ENCODE measurements at places on chromosomes 16 and 17. TPM values are rescaled to one million over a fixed set of nuclear protein-coding genes. Genes with fewer than 3 reads are reported as not detected.

DNA sequence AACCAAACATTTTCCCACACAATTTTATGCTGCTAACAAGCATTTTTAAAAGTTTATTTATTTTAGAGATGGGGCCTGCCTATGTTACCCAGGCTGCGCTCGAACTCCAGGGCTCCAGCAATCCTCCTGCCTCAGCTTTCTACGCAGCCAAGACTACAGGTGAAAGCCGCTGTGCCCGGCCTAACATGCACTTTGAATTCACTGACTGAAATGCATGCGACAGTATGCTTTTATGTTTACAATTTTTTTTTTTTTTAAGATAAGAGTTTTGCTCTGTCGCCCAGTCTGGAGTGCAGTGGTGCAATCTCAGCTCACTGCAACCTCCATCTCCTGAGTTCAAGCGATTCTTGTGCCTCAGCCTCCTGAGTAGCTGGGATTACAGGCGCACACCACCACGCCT, 47.8 kb downstream of the MAP1LC3B start:
- no peak for DNase-seq

DNA sequence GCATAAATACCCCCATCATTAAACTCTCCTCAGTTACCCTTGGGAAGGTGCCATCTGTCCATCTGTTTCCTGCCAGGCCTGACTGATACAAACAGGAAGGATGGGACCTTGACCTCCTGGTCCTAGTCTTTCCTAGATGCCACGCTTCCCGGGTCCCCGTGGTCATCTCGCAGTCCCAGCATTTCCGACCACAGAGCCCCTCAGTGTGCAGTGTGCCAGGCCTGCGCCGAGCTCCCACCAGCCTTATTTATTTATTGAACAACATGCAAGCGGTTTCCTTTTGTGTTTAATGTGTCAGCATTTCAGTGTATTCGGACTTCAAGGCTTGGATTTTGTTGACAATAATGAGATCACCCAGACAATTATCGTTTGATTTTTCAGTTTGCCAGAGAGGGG, 45.6 kb upstream of the NKD1 start:
- DNase-seq, result no peak

- no peak for DNase-seq
These were observed 80.8 kb upstream of the NOL11 start for GRCh38 chr17:67636834-67637520.

DNA sequence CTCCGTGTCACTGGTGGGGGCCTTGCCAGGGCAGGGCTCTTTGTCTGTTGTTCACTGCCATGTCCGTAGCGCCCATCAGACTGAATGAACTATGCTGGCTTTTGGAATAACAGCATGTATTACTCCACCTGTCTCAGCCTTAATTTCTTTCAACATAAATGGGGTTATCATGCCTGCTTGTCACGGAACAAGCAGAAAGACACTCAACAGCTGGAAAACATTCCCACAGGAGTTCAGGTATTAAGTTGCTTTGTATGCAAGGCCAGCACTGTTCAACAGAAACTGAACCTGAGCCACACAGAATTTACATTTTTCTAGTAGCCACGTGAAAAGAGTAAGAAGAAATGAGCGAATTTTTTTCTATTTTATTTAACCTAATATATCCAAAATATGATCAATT, 13.1 kb downstream of the PPL start:
- no peak for DNase-seq

DNA sequence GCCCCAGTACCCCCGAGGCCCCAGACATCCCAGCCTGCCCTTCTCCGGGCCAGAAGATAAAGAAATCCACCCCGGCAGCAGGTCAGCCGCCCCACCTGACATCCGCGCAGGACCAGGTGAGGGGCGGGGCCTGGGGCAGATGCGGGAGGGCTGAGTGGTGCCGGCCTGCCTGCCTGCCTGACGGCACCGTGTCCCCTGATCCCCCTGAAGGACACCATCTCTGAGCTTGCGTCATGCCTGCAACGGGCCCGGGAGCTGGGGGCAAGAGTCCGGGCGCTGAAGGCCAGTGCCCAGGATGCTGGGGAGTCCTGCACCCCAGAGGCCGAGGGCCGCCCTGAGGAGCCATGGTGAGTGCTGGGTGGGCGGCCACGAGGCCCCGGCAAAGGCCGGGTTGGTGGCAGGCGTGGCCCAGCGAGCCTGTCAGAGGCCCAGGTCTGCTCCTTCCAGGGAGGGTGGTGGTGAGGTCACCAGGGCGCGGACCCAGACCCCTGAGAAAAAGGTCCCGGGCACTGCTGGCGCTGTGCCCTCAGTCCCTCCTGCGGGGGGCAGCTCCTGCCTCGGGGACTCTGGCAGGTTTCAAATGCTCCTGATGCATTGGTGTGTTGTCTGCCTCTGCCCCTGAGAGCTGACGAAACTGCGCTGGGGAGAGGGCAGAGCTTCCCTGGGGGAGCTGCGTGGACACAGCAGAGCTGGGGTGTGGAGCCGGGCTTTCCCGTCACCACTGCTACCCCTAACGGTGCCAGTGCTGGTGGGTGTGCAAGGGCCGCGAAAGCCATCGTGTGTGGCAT, 1.2 kb downstream of the CDT1 start:
- no peak for DNase-seq

GRCh38 chr17:3788200-3788599, 12.8 kb downstream of the ITGAE start:
- DNase-seq, result no peak

GRCh38 chr16:67685388-67686112, 18.9 kb downstream of the C16orf86 start:
- no peak for DNase-seq

DNA sequence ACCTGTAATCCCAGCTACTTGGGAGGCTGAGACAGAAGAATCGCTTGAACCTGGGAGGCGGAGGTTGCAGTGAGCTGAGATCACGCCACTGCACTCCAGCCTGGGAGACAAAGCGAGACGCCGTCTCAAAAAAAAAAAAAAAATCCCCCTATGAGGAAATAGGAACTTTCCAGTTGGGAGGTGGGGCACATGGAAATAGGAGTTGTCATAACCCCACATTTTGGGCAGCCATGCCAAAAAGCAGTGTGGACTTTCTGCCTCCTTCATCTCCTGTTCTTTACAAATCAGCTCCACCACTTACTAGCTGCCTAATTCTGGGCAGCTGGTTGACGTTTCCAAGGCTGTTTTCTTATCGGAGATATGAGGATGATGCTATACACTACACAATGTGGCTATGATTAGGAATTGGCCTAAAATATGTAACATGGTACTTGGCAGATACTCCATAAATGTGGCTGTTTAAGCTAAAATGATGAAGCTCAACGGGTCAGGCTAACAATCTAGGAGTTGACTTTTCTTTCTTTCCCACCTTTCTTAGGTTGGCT, 21.5 kb upstream of the CCL5 start:
- no peak for DNase-seq

- DNase-seq, result no peak
These were observed 34.0 kb downstream of the PGS1 start for GRCh38 chr17:78412403-78412802.

- no peak for DNase-seq
These were observed 14.7 kb upstream of the CTCF start for GRCh38 chr16:67547423-67548264.

DNA sequence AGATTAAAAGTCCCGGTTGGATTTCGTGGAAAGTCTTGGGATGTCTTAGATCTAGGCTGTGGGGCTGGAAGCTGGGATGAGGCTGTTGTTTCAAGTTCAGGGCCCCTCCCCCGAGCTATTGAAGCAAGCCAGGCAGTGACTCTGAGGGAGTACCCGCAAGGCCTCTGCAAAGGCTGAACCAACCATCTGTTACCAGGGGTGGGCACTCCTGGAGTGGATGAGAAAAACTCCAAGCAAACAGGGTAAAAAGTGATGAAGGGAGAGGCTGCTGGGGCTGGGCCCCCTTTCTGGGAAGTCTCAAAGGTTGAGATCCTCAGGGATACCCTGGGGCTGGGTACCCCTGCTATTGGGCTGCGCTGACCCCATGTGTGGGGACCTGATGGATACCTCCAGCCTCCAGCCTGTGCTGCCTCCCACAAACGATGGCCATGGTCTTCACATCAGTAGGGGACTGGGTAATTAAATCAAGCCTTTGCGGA, 82.4 kb upstream of the KIFC3 start:
- DNase-seq, result no peak

DNA sequence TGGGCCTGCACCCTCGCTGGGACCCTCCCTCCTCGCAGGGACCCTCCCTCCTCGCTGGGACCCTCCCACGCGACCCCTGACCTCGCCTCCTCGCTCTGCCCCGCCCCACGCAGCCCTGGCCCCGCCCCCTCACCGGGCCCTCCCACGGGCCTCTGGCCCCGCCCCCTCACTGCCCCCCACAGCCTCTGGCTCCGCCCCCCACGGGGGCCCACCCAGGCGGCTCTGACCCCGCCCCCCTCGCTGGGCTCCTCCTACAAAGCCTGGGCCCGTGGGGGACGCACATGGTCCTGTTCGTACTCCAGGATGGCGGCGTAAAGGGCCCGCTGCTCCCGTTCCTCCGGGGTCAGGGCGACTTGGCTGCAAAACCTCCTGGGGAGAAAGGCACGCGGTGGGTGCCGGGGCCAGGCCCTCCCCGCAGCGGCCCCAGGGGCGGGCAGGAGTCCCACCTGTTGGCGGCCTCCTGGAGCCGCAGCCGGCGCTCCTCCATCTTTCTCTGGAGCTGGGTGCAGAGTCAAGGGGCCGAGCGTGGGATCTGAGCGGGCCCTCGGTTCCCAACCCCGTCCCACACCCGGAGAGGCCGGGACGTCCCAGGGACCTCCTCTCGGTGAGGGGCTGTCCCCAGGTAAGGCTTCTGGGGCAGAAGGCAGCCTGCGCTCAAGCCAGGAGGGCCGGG, 9.0 kb downstream of the VPS9D1 start:
- no peak for DNase-seq

- DNase-seq, result no peak
These were observed 161.7 kb downstream of the IRF8 start for GRCh38 chr16:86060381-86061317.

DNA sequence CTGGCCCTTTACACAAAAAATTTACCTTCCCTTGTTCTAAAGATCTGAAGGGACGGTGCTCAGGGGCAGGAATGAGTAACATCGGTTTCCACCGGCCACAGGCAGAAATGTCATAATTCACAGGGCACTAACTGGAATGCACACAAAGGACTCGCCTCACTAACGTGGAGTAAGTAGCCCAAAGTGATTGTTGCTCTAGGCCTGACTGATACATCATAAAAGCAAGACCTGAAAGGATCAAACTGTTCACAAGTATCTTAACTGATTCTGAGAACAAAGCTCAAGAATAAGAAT, 8.9 kb upstream of the TCF25 start:
- no peak for DNase-seq

DNA sequence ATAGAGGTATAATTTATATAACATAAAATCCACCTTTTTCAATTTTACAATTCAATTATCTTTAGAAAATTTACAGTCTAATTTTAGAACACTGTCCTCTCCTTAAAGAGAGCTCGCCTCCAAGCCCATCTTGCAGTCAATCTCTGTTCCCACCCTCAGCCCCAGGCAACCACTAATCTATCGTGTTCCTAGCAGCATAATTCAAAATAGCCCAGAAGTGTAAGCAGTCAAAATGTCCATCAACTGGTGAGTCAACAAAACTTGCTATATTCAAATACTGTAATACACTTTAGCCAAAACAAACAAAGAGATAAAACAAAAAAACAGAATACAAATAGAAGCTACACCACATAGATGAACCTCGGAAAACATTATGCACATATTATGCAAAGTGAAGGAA, 1006.8 kb upstream of the EEF2KMT start:
- no peak for DNase-seq

- no peak for DNase-seq
These were observed 44.5 kb downstream of the TENT4B start for GRCh38 chr16:50197582-50197981.

Gene DOC2A
- 0.49 TPM for total RNA-seq

Gene VPS25
- 39.0 TPM for total RNA-seq

Gene BCAS3
- 17.1 TPM for total RNA-seq

Gene C17orf100
- total RNA-seq, result 0.40 TPM

Gene SLC6A2
- total RNA-seq, result not detected

Gene HOXB1
- total RNA-seq, result not detected
